ENCODE measurements at places on chromosomes 11 and 22.
A peak's percentile ranks its signal among the peaks of the same experiment; 100 is the strongest.

DNA sequence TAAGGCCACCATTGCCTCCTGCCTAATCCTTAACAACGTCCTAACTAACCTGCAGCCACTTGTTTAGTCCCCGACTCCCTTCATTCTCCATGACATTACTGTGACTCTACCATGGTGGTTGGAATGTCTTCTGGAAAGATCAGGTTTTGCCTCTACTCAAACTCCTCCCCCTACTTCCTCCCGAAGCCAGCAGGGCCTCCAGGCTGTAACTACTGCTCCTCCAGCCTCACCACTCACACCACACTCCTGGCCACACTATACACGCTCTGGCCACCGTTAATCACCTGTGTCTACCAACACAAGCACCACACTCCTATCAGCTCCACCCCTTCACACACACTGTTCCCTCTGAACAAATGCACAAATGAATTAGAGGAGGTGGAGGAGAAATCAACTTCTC is 69.2 kb downstream of the PACSIN2 start:
- no peak for DNase-seq

- no peak for DNase-seq
These were observed 175.2 kb downstream of the TMEM135 start for GRCh38 chr11:87212891-87213290.

- DNase-seq = no peak
These were observed 748.5 kb downstream of the BRD1 start for GRCh38 chr22:49079027-49079725.

DNA sequence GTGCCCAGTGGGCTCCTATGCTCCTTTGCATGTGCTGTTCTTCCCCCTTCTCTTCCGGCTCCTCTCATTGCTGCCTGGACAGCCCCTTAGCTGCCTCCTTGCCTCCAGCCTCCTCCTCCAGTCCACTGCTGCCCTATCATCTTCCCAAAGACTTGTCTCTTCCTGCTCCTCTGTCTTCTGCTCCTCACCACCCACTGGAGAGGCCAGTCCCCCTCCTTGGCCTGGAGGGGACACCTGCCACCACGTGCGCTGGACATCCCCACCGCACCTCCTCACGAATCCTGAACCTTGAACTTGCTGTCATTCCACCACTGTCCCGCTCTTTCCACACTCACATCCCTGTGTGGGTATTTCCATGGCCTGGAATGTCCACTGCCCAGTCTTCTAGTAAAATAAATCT is 49.8 kb downstream of the MICAL2 start:
- no peak for DNase-seq

- DNase-seq = no peak
These were observed 77.1 kb downstream of the RBMXL2 start for GRCh38 chr11:7165911-7166310.

GRCh38 chr11:127462065-127462344 is 461.4 kb upstream of the KIRREL3 start:
- no peak for DNase-seq

- DNase-seq = peak; percentile 24
These were observed 34.2 kb downstream of the MRGPRD start for GRCh38 chr11:68946416-68947090.

GRCh38 chr11:15651816-15652215 is 537.1 kb downstream of the INSC start:
- DNase-seq = peak; percentile 32

DNA sequence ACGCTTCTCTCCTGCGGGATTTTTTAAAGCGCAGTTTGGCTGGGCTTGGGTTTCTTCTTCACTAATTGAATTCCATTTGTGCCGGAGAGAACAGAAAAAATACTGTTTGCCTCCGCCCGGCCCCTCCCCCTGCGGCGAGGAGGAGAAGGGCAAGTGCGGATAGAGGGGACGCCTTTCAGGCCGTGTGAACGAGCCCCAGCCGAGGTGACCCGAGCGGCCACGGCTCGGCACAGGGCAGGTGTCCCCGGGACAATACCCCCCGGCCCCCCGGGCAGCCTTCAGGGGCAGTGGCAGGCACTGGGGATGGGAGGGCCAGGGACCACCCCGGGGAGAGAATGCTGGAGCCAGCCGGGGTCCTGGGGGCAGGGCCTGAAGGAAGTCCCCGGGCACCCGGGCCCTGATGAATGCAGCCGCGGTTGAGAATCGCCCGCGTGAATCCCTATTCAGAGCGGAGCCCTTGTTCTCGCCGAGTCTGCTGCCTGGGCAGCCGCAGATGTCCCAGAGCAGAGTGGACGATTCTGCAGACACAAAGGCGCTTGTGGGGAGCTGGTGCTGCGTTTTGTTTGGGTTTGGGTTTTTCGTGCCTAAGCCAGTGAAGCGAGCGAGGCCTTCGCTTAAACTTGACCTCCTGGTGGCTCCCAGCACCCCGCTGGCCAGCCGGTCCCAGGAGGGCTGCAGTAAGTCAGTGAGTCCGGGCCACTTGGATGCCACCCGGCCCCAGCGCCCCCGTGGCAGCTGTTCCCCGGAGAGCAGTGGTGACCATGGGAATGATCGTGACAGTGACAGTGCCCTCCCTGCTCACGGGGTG is 96.0 kb downstream of the WNT7B start:
- peak; percentile 54 for DNase-seq

- DNase-seq = no peak
These were observed 48.9 kb downstream of the RTL6 start for GRCh38 chr22:44449061-44449682.

DNA sequence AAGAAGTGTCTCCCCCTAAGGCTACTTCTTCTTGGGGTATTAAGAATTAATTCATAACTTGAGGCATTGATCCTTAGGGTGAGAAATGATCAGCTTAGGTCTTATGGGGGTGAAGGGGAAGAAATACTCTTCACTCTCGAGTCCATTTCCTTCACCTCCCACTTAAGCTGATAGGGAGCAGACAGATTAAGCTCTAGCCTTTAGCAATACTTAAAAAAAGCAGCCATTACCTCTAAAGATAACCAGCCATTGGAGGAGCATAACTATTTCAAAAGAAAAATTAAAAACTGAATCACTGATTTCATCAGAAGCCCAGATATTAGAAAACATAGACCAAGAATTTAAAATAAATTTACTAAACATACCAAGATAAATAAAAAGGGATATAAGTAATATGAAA is 60.5 kb downstream of the ENTHD1 start:
- no peak for DNase-seq

DNA sequence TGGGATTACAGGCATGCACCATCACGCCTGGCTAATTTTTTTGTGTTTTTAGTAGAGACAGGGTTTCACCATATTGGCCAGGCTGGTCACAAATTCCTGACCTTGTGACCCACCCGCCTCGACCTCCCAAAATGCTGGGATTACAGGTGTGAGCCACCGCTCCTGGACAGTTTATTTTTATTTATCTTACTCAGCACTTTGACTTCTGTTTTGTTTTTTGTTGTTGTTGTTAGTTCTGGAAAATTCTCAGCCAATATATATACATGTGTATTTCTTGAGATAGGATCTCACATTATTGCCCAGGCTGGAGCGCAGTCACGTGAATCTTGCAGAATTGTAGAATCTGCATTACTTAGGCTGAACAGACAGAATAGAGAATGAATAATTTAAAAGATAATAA is 107.6 kb downstream of the CSTPP1 start:
- DNase-seq = no peak

- DNase-seq = no peak
These were observed 592 bp upstream of the NLRX1 start for GRCh38 chr11:119167933-119168332.

DNA sequence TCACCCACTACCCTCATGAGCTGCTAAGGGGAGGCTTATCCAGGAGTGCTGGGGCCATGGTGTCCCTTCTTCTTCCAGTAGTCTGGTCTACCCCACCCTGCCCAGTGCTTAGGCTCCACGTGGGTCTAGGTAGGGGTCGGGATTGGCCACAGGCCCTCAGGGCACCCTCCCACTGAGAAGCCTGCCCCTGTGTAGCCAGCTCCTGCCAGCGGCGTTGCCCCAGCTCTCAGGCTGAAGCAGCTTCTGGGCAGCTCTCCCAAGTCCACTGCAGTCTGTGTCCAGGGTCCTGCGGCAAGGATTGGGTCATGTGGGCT is 24.0 kb upstream of the RIC3 start:
- no peak for DNase-seq

- DNase-seq = no peak
These were observed 4.8 kb downstream of the CLCF1 start for GRCh38 chr11:67368621-67369020.

- no peak for DNase-seq
These were observed 11.1 kb downstream of the SYNGR1 start for GRCh38 chr22:39360674-39361413.

DNA sequence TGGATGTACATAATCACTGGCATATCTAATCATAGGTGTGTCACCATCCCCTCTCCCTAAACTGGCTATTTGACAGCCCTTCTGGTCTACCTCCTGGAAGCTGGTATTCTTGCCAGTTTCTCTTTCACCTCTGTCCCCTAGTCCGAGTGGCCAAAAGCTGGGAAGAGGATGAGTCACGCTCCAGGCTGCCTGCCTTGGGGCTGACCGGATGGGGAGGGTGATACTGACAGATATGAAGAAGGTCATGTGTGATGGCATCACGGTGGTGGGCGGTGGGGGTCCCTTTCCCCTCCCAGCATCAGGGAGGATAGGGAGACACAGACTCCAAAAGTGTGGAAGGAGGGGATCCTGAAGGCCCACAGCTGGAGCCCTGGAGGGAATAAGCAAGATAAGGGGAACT is 4.8 kb downstream of the OAF start:
- peak; percentile 62 for DNase-seq

DNA sequence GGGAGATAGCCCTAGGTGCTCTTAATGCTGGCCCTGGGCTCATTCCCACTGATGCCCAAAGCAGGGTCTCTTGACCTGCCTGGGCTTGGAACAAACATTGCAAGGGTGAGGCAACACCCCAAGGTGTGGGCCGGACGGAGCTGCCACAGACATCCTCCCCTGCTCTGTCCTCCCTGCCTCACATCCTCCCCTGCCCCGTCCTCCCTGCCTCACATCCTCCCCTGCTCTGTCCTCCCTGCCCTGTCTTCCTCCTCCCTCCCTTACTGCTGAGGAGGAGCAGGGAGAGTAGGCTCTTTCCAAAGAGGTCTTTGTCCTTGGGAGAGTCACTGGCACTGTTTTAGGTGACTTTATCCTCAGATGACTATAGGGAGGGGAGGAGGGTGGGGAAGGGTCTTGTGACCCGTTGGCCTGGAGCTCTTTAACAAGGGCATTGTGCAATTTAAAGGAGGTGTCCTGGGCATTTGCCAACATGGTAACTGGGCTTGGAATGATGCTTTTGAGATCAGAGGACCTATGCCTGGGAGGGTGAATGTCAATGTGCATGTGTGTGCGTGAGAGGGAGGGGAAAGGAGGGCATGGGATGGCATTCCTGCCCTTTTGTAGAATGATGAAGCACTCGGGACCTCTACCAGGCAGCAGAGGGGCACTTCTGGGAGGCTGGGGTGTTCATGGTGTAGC is 700 bp downstream of the FAM180B start:
- no peak for DNase-seq

DNA sequence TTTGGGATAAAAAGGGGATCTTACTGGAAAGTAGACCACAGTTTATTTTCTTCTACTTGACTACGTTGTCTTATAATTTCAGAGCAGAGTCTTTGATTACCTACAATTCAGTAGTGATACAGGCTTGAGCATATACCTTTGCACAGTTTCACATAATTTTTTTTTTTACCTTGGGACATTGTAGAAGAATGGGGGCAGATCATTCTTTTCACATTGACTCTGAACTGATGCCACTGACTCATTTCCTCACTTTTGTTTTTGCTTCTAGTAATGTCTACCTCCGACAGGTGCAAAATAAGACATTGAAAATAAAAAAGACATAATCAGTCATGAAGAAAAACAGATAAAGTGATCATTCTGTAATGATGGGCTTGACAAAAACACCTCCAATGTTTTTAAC is 688.3 kb upstream of the CHORDC1 start:
- DNase-seq = no peak

- no peak for DNase-seq
These were observed 18.7 kb downstream of the MMP10 start for GRCh38 chr11:102761646-102762238.

DNA sequence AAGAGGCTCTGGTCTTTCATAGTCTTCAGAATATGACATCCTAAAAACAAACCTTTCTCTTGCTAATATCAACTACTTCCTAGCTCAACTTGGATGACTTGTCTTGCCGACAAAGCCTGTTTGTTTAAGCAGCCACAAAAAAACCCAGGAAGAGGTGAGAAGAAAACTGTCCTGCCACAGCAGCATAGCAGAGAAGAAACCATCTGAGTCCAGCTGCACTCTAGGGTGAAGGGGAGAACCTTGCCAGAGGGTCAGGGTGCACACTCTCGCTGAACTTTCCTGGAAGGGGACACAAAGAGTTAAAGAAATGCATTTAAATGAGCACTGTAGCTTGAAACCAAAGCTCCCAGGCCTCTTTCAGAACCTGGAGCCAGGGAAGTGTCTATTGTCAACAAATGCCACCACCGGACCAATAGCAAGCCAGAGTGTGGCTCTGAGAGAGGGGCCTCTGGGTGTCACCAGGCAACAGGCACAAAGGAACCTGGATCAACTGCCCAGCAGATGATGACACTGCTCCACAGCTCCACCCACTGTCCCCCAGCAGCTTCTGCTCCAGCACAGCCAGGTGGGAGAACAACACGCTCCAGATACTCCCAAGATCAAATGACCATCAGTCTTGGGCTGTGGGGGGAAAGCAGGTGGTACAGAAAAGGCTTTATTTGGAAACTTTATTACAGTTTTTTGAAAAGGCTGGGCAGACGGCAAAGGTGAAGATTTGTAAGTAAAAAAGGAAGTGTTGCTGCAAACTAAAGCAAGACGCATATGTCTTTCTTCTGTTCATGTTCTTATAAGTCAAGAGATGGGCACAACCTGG is 105.7 kb downstream of the RASSF10 start:
- no peak for DNase-seq

GRCh38 chr11:128643661-128644317 is 50.1 kb upstream of the FLI1 start:
- no peak for DNase-seq

DNA sequence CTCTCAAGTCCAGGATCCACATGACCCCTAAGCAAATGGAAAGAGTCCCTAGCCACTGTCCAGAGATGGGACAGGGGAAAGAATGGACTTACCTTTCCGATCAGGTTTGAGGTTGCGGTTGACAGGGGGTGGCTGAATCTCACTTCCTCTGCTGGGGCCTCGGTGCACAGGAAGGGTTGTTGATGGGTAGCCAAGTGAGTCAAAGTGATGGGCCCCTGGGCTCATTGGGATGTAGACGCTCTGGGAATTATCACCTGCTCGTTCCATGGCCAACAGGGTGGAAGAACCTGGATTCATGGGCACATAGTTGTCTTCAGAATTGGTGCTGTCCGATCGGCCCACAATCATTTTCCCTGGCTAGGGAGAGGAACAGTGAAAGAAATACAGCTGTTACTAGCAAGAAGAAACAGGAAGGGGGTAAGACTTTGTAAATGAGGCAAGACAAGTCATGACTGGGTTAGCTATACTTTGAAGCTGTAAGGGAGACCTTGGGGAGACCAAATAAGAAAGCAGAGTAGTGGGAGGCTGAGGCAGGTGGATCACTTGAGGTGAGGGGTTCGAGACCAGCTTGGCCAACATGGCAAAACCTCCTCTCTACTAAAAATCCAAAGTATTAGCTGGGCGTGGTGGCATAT is 34.7 kb downstream of the USP35 start:
- no peak for DNase-seq

- DNase-seq = no peak
These were observed 153.0 kb downstream of the APOL5 start for GRCh38 chr22:35870517-35871293.

GRCh38 chr11:78201096-78201818 is 12.5 kb downstream of the USP35 start:
- DNase-seq = no peak

GRCh38 chr11:120608760-120609211 is 97.2 kb downstream of the GRIK4 start:
- DNase-seq = no peak

GRCh38 chr11:126329644-126330211 is 25.8 kb upstream of the ST3GAL4 start:
- DNase-seq = no peak

- DNase-seq = peak; percentile 36
These were observed 41.7 kb upstream of the SMTN start for GRCh38 chr22:31039393-31039792.
